ENCODE measurements at places on chromosomes 3 and 15.

DNA sequence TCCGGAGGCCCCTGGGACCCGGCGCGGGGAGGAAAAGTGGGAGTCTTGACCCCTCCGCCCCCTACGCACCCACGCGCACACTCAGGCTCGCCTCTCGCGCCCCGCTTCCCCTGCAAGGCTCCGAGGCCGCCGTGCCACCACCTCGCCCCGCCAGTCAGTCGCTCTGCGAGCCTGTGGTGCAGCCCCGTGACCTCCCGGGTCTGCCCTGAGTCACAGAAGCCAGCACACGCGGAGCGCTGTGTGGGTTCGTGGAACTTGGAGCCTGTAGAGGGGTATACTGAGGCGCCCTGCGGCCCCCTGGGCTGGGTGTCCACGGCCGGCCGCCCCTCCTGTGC is 380 bp upstream of the ALS2CL start:
- DNase-seq = no peak

DNA sequence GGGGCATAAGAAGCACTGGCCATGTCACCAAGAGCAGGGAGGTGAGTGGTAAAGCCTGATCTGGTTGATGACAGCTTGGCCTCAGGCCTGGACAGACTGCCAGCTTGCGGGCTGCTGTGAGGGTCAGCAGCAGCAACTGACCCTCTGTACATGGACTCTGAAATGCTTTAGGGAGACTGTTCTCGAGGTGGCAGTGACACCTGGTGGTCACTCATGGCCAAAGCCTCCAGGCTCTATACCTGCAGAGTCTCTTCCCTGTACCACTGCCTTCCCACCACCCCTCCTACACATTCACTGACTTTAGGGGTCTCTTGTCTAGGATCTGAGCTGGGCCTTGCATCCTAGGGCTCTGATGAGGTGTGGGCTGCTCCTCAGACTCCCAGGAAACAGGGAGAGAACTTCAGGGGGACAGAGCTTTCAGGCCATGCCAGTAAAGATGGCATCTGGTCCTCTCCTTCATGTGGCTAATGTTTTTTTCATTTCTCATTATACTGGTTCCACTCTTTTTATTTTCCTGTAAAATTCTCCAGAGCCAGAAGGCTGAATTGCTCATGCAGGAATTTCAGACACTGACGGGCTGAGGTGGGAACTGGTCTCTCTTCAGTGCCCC is 17.2 kb upstream of the TIMP4 start:
- peak; percentile 76 for DNase-seq

- no peak for DNase-seq
Observed at GRCh38 chr3:123285931-123286307, 84.2 kb downstream of the SEC22A start.

- no peak for DNase-seq
Observed at GRCh38 chr15:24696842-24697241, 21.3 kb downstream of the NPAP1 start.

GRCh38 chr15:64837502-64837901 is 4.2 kb upstream of the PLEKHO2 start:
- DNase-seq = no peak

- DNase-seq = no peak
Observed at GRCh38 chr3:127121885-127122284, 71.0 kb upstream of the PRR23E start.

- DNase-seq = no peak
Observed at GRCh38 chr3:108293858-108294257, 2.5 kb upstream of the HHLA2 start.

Data from WTC11 (cell line).